Stimulated activated CD4-positive, alpha-beta T cell treated with anti-CD3 and anti-CD28 coated beads, Interleukin-1b, Interleukin-23, amount 100 ng/mL, for 1 hour (primary cell): ENCODE measurements at places on chromosomes 7 and 10.

DNA sequence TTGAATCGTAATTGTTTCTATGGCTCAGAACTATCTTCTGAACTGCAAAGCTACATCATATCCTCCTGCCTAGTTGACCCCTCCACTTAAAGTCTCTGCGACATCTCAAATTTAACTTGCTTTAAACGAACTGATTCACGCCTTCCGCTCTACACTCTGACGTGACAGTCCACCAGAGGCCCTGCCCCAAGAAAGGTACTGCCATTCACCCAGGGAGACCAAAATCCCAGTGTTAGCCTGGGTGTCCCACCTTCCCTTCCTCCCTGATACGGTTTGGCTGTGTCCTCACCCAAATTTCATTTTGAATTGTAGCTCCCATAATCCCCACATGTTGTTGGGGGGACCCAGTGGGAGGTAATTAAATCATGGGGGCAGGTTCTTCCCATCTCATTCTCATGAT is 90.8 kb downstream of the CPXM2 start:
- DNase-seq = no peak

DNA sequence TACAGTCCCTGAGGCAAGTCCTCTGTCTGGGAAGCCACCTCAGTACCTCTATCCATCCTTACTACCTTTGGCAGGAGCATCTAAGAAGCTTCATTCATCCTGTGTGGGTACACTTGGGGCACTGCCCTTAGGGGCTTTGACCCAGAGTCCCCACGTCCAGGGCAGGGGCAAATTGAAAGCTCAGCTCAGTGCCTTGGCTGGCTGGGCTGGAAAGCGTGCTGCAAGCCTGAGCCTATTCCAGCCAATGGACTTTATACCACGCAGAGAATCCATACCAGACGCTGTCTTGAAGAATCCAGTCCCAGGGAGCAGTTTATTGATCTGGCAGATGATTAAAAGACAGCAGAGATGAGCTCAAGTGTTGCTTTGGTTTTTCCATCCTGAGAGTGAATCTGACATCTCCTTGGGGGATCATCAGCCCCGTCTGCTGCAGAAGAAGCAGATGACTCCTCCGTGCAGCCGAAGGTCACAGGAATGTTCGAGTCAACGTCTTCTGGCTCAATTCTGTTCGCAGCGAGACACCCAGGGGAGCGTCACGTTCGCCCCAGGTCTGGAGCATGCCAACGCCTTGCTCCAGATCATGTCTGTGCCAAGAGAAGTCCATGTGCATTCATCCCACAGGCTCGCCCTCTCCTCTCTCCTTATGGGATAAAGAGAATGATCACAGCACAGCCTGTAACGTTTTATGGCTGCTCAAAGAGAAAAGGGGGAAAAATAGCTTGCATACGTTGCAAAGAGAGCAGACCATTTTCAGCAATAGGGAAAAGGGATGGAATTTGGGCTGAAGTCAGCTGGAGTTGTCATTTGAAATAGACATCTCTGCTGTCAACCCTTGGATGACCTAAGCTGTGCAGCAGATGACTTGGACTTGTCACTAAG is 35.8 kb upstream of the LYZL1 start:
- DNase-seq = no peak

- no peak for DNase-seq
These were observed 7.1 kb downstream of the ERV3-1 start for GRCh38 chr7:64999165-65000004.

- no peak for DNase-seq
These were observed 54.1 kb upstream of the PPIF start for GRCh38 chr10:79292891-79293746.

DNA sequence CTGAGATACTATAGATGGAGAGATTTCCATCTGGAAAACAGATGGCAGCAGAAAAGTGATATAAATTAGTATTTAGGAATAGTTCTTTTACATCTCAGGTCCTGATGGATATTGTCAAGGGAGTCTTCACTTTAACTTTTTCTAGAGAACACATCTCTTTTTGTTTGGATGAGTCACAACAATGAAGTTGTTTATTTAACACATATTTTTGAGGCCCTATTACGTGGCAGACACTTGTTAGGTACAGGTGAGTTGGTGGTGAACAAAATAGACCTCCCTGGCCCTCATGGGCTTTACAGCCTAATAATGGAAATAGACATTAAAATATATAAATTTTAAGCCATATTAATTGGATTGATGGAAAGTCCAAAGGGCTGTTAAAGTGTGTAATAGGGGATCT is 168.3 kb downstream of the VTI1A start:
- no peak for DNase-seq
